ENCODE measurements at places on chromosomes 2 and 18. TPM values are rescaled to one million over a fixed set of nuclear protein-coding genes. Genes with fewer than 3 reads are reported as not detected.

KIF1A gene
- 20.3 TPM for total RNA-seq

PROKR1 gene
- total RNA-seq, result not detected

CROCC2 gene
- not detected for total RNA-seq

PLGLB1 gene
- 0.59 TPM for total RNA-seq

TCF7L1 gene
- 30.8 TPM for total RNA-seq

REG3G gene
- not detected for total RNA-seq

ANKRD30B gene
- total RNA-seq, result not detected

- no peaks in the 10 kb centered on the region for H3K27me3 ChIP-seq
- H3K4me3 ChIP-seq, result no peak overlapping the region
- no peaks in the 10 kb centered on the region for H3K4me1 ChIP-seq
- DNase-seq, result no peak
- no peaks in the 10 kb centered on the region for H3K36me3 ChIP-seq
These were observed 250.6 kb downstream of the DOK6 start for GRCh38 chr18:69651243-69651642.

DNA sequence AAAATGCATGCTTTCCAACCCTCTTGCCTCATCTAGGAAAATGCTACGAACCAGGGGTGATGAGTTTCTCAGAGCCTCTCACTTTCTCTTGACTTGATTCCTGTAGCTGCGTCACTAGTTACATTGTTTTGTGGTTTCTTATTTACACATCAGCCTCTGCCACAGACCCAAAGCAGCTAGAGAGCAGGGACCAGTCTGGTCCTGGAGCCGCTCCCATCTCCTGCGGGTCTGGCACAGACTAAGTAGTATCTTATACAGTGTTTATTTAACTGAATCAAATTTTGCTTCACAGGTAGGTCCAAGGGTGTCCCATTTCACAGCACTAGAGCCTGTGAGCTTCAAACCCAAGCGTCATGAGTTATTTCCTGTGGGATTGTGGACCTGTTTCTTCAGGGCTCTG is 310.5 kb downstream of the MYCN start:
- H3K27ac ChIP-seq, result no peak overlapping the region
- H3K4me3 ChIP-seq, result no peak overlapping the region
- H3K4me1 ChIP-seq, result no peaks in the 10 kb centered on the region
- H3K27me3 ChIP-seq, result no peaks in the 10 kb centered on the region
- no peak for DNase-seq

DNA sequence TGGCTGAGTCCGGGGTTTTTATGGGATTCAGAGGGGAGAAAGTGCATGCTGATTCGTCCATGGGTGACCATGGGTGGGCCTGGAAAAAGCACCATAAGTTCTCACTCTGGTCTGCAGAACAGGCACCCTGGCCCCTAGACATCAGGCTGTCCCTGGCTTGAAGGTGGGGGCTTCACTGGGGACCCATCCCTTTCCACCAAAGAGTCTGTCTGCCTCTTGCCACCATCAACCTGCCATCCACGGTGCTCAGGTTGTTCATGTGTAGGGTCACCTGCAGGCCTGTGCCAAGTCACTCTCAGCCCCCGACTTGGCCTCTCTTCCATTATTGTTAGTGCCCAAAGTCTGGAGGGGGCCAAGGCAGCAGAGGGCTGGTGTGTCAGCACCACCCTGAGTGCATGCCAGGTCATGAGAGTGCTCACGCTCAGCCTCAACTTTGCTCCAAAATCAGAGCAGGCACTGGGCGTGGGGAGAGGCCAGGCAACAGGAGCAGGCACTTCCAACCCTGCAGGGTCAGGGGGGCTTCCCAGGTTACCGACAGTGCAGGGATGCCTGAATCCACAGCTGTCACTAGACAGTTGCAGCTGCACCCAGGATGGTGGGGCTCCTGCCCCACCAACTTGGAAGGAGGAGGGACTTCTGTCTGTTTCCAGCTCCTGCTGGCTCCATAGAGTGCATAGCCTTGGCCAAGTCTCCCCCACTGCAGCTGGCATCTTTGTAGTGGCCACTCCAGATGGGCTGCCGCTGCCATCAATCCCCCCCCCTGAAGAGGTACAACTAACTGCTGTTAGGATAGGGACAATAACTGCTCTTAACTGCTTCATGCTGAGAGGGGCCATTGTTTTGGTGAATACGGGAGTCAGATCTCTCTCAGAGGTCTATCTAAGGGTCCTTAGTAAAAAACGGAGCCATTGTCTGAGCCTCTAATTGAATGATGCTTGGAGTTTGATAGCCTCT is 209.3 kb downstream of the AKAIN1 start:
- H3K27me3 ChIP-seq, result no peaks in the 10 kb centered on the region
- DNase-seq, result no peak
- H3K4me1 ChIP-seq, result no peaks in the 10 kb centered on the region
- no peak overlapping the region for H3K27ac ChIP-seq
- H3K4me3 ChIP-seq, result no peak overlapping the region
- no peaks in the 10 kb centered on the region for H3K36me3 ChIP-seq

GRCh38 chr2:17662723-17663122 is 90.9 kb downstream of the SMC6 start:
- H3K27ac ChIP-seq, result no peak overlapping the region
- DNase-seq, result no peak
- H3K4me1 ChIP-seq, result no peaks in the 10 kb centered on the region

DNA sequence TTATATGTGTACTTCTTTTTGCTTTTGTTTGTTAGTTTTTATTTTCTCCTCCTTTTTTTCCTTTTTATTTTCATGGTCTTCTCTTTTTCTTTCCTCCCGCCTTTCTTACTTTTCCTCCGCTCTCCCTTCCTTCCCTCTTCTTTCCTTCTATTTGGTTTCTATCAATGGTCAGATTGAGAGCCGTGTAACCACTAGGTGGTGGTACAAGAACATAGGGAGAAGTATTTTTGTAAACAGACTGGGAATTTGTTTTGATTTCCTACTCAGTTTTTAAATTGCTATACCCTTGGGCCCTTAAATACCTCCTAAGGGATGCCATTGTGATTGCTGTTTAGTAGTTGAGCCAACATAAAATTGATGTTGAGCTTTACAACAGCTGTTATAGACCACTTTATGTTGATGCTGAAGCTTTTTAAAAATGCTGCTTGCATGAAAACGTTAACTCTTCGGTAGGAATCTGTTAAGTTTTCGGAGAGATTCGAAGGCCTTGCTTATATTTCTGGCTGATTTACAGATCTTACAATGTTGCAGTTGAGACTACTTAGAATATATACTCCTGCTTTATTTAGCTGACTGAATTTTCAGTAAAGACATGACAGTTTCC is 124.2 kb downstream of the UBE2E3 start:
- no peaks in the 10 kb centered on the region for H3K27me3 ChIP-seq
- H3K36me3 ChIP-seq, result no peaks in the 10 kb centered on the region
- H3K4me3 ChIP-seq, result no peak overlapping the region
- H3K4me1 ChIP-seq, result peaks cover 15% of the 10 kb centered on the region
- no peak overlapping the region for H3K27ac ChIP-seq

GRCh38 chr2:30206461-30207430 is 24.6 kb upstream of the LBH start:
- no peaks in the 10 kb centered on the region for H3K36me3 ChIP-seq
- no peak overlapping the region for H3K27ac ChIP-seq
- H3K27me3 ChIP-seq, result peaks cover 4% of the 10 kb centered on the region
- no peak overlapping the region for H3K4me3 ChIP-seq
- DNase-seq, result no peak

DNA sequence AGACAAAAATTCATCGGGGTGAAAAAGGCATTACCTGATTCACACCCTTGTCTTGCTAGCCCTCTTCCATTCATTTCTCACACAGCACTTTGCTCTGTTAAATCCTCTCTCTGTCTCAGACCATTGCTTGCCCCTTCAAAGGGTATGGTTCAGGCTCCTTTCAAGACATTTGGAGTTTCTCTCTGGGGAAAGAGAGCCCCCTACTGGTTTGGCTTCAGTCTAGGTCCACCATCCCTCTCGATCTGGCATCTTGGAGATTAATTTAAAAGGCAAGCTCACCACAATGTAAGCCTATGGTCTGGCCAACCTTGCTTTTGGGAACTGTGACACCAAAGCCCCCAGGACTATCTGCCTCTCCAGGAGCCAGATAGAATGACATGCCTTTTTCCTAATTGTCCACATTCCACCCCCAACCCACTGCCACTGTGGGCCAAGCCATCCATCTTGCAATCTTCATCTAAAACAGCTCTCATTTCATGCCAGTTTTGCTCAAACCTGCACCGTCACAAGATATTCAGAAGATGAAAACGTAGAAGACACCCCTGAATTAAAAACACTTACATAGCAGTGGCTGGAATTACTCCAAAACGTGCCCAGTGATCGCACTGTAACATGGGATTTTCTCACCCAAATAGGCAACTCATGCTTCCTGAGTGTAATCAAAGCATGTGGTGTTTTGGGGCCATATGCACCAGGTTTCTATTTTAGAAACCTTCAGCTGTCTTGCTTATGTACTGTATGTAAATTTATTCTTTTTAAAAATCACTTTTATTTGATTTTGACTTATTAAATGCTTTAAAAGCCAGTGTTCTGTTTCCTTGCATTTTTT is 93.9 kb downstream of the FARSB start:
- H3K4me1 ChIP-seq, result no peaks in the 10 kb centered on the region
- H3K4me3 ChIP-seq, result no peak overlapping the region
- H3K36me3 ChIP-seq, result peaks cover 10% of the 10 kb centered on the region
- no peak for DNase-seq

GRCh38 chr2:85795331-85796045 is 41.7 kb downstream of the ATOH8 start:
- H3K4me3 ChIP-seq, result no peak overlapping the region
- H3K4me1 ChIP-seq, result peaks cover 23% of the 10 kb centered on the region
- no peak for DNase-seq
- no peaks in the 10 kb centered on the region for H3K36me3 ChIP-seq
- no peak overlapping the region for H3K27ac ChIP-seq

GRCh38 chr2:42092084-42092996 is 44.5 kb downstream of the PKDCC start:
- H3K36me3 ChIP-seq, result no peaks in the 10 kb centered on the region
- DNase-seq, result peak; percentile 18
- H3K4me3 ChIP-seq, result no peak overlapping the region

GRCh38 chr2:152405206-152406118 is 70.5 kb downstream of the FMNL2 start:
- peak; percentile 26 for DNase-seq
- no peak overlapping the region for H3K4me3 ChIP-seq
- no peaks in the 10 kb centered on the region for H3K36me3 ChIP-seq
- H3K27me3 ChIP-seq, result no peaks in the 10 kb centered on the region
- H3K4me1 ChIP-seq, result peaks cover 26% of the 10 kb centered on the region
